ELR (cell line): ENCODE measurements at places on chromosomes 5 and 9.

DNA sequence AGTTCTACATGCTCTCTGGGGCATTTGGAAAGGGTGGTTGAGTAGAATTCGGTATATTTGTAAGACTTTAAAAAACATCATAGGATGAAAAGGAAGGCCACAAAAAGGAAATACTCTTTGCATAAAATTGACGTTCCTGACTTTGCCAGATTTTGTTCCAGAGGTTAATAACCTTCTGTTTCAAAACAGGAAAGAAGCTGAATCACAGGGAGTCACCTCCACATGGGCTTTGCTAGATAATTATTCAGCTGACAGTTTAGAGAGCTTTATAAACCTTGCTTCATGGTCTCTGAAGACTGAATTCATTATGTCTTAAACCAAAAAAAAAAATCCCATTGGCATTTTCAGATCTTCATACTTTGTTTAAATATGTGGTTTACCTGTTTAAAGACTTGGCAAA, 203.7 kb downstream of the SEMA6A start:
- peak; percentile 35 for DNase-seq

DNA sequence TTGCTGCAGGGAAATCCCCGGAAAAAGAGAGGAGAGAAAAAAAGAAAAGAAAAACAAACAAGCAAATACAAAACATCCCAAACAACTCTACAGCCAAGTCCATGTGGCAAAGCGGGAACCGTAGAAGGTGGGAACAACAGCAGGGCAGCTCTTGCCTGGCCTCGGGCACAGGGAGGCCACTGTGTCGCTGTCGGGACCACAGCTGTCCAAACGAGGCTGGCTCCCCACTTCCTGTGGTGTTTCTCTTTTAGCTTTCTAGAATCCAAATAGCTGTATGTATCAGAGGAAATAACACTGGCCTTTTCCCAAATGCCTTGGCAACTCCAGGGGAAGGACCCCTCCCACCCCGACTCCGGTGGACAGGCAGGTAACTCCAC, 41.6 kb upstream of the EQTN start:
- DNase-seq, result no peak

DNA sequence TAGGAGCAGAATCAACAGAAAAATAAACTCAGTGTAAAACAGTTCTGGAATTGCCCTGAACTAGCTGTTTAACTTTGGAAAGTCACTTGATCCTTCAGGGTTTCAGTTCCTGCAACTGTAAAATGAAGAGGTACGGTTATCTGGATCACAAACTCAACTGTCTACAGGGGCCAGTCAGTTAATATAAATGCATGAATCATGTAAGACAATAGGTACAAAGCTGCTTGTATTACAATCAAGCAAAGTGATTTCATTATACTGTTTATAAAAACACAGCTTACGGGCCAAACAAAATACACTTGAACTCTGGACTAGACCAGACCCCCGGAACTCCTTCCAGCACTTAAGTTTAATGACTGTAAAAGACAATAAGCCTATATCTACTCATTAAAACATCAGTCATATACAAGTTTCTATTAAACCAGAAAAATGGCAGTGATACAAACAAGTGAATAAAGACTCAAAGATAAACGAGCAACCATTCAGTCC, 73.0 kb downstream of the MRPS27 start:
- DNase-seq, result peak; percentile 75

- DNase-seq, result peak; percentile 95
These were observed 19.1 kb upstream of the ZFAND5 start for GRCh38 chr9:72383978-72384709.

GRCh38 chr5:13865312-13865711, 79.2 kb downstream of the DNAH5 start:
- no peak for DNase-seq

GRCh38 chr5:170261528-170262043, 28.8 kb downstream of the C5orf58 start:
- no peak for DNase-seq

DNA sequence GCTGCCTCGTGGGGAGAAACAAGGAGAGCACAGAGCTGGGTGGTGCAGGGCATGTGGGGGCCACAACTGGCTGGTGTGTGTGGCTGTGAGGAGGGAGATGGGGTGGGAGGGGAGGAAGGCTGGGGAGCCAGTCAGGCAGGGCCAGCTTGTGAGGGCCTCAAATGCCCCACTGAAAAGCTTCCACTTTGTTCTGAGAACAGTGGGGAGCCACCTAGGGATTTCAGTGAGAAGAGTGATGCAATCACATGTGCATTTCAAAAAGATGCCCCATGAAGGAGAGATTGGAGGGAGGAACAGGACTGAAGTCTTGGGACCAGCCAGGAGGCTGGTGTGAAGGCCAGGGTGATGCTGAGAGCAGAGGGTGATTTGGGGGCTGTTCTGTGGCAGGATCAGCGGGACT, 1.3 kb downstream of the OR13J1 start:
- no peak for DNase-seq

GRCh38 chr9:69036309-69036708, 757 bp downstream of the FXN start:
- DNase-seq, result peak; percentile 33

- DNase-seq, result peak; percentile 31
These were observed 14.4 kb downstream of the TXN start for GRCh38 chr9:110241858-110242321.

- DNase-seq, result peak; percentile 23
These were observed 284.5 kb downstream of the SPATA31D1 start for GRCh38 chr9:82273121-82273520.

GRCh38 chr5:21806943-21807342, 1046.2 kb downstream of the CDH12 start:
- peak; percentile 79 for DNase-seq

- no peak for DNase-seq
These were observed 4.7 kb upstream of the RXRA start for GRCh38 chr9:134321531-134321930.

DNA sequence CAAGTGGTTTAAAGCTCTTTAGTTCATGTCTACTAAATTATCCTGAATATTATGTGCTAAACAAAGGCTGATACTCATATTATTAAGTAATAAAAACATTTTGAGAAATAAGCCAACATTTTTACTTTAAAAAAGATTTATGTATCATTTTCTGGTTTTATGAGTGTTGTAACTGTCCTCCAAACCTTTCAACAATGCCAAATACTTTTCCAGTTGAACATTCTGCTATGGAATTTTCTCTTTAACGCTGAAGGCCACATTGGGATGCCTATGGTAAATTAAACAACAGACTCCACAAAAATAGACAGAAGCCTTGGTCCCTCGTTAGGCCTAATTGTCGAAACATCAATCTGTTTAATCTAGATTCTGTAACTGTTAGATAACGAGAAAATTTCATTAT, 131.3 kb downstream of the GLIS3 start:
- no peak for DNase-seq
